ENCODE measurements at places on chromosomes 12 and 14.

GRCh38 chr12:51202718-51203117 lies 15.1 kb downstream of the POU6F1 start:
- DNase-seq: no peak

DNA sequence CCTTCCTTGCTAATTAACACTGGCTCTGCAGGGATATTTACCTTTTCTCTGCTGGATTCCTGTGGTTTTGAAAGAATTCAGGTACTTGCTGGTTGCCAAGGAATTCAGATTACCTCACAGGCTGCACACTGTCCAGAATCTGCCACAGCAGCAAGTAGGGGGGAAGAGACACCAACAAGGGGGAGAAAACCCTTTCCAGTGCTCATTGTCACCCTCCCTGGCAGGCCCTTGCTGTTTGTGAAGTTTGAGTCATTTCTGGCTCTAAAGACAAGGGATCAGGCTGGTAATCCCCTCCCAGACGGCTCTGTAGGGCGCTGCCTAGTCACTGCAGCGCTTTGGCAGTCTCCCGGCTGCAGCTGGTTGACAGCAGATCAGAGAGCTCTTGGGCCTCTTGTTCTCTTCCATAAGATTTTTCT lies 50.8 kb downstream of the TTLL5 start:
- no peak for DNase-seq

DNA sequence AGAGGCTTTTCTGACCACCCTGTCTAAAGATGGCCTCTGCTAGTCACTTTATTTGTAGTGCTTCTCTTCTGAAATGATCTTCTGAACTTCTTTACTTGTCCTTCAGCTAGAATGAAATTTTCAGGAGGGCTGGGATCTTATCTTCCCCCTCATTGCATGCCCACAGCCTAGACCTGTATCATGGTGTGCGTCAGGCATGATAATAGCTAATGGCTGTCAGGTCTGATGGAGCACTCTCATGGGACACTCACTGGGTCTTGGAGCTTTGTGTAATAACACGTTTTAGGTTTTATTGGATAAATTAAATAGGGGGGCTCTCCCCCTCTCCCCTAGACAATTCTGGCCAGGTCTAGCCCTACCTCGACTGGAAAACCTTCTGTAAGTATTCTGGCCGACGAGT lies 97.1 kb upstream of the NRXN3 start:
- no peak for DNase-seq

- DNase-seq: no peak
These were observed 57.1 kb downstream of the TRAFD1 start for GRCh38 chr12:112182499-112182898.

- DNase-seq: no peak
These were observed 125.4 kb downstream of the KIF26A start for GRCh38 chr14:104263675-104264358.

DNA sequence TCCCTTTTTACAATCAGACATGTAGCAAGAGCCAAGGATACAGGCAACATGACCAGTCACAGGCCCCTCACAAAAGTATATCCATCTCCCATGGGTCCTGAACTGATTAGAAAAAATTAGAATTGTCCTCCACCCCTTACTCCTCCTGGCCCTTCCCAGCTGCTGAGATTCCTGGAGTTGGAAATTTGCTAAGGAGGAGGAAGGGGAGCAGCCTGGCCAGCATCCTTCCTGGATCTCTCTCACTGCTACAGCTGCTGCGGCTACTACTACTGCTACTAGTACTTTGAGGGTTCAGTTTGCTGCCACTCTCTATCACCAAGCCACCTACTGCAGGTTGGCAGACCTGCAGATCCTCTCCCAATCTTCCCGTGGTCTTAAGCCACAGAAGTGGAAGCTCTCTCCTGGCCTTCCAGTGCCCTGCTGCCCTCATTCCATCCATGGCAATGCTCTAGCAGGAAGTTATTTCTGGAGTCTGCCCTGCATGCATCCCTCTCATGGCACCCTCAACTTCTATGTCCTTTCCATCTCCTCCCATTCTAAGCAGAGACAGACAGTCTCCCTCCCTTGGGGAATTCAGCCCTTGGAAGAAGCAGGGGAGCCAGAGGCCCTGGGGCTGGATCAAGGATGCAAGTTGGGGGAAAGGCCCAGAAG lies 1.0 kb downstream of the ITGA7 start:
- no peak for DNase-seq

DNA sequence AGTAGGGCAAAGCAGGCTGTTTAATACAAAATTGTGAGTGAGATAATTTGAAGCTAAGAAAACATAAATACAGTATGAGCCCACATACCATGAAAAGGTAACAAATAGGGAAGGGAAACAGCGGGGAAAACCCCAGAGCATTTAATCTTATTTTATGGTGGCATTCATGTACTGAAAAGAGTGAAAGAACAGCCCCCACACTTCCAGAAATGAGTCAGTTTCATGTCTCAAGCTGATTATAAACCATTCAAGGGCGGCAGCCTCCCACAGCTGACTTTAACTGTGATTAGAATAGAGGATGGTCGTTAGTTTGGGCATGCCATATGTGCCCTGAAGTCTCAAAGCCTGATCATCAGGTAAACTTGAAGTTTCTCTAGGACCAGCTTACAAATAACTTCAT lies 64.5 kb downstream of the FOXG1 start:
- no peak for DNase-seq

DNA sequence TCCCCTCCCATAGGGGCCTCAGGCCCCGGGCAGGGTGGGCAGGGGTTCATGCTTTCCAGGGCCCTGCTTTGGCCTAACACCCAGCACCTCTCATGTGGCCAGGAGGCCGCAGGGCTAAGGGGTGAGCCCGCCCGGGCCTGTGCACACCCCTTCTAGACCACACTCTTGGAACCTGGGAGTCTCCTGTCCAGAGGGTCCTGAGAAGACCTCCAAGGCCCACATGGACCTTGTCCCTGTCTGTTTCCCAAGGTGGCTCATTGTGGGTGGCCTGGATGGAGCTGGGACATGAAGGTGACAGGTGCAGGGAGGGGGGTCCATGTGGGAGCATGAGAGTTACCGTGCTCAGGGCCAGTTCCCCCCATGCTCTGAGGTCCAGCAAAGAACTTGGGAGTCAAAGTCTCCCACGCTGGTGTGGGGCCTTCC lies 11.6 kb downstream of the DLK1 start:
- no peak for DNase-seq

GRCh38 chr12:65923228-65923627 lies 98.9 kb downstream of the HMGA2 start:
- DNase-seq: peak; percentile 10

GRCh38 chr12:87848248-87848868 lies 180.8 kb downstream of the C12orf50 start:
- peak; percentile 61 for DNase-seq

DNA sequence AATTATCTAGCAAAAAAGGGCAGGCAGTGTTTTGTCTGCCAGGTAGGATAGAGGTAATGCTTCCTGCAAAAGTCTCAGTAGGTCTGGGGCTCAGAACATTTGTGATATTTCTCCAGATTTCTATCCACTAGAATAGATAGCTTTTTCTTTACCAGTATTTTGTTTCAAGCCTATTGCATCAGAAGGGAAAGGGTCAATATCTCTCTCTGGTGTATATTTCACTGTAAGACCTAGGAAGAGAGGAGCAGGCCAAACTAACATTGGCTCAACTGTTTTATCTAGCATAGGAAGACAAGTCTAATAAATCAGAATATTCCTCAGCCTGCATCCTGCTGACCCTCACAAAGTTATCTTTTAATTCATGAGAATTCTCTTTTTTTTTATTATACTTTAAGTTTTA lies 106.7 kb upstream of the DAAM1 start:
- DNase-seq: no peak

DNA sequence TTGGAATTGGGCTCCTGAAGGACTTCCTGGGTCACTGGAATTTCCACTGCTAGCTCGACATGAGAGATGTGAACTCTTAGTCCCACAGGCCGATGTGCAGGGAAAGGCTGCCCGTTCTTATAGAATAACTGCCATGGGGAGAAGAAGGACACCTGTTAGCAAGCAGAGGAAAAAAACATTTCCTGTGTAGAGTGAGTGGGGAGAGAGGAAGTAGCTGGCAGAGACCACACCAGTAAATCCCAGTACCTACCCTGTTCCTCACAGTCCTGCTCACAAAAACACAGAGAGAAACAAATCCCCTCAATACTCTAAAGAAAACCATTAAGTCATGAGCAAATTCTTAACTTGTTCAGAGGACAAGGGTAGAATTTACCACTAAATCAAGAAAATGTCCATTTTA lies 29.5 kb downstream of the AREL1 start:
- no peak for DNase-seq
